ENCODE measurements at places on chromosomes 4 and X.

DNA sequence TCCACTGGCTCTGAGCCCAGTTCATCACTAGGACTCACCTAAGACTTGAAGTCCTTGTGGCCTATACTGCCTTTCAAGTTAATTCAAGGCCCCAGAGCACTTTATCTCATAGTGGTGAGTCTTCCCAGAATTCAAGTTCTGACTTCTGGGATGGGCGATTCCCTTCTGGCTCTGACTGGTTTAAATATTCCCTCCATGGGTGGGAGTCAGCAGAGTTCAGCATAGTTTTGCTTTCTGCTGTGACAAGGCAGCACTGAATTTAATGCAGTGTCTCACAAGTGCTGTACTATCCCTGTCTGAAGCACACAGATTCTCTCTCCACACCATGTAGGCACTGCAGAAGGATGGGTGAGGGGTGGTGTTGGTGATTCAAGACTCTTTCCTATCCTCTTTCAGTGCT lies 46.5 kb downstream of the KLF8 start:
- DNase-seq = no peak

DNA sequence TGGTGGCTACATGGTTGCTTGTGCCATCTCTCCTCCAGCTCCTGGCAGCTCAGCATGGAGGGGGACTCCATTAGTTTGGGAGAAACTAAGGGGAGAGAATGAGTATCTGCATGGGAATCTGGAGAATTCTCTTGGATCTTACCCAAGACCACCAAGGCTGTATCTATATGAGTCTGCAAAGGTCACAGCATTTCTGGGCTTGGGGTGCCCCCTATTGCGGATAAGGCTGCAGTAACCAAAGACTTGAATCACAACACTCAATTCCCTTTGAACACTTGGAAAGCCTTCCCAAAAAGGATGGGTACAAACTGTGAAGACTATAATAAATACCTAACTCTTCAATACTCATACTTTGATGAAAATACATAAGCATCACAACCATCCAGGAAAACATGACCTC lies 623.5 kb upstream of the NR3C2 start:
- no peak for DNase-seq

DNA sequence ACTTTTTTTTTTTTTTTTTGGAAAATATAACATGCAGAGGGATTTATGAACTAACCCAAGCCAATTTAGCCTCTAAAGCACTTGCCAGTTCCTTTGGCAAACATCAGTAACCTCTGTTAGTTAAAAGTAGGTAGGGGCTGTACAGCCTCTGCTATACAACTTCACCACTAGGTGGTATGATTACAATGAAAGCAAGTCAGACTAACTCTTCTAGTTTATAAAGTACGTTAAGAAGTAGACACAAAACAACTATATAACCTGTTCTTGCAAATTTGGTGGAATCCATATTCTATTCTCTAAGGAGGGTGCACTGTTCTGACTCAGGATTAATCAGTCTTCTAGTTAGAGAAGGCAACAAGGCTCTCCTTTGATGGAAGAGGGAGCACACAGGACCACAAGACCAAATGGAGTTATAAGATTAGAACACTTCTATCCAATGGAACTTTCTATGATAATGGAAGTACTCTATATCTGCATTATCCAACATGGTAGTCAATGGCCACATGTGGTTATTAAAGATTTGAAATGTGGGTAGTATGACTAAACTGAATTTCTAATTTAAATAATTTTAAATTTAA lies 12.8 kb downstream of the AIMP1 start:
- peak; percentile 51 for DNase-seq

GRCh38 chr4:110953191-110953590 lies 330.3 kb upstream of the PITX2 start:
- DNase-seq = no peak

DNA sequence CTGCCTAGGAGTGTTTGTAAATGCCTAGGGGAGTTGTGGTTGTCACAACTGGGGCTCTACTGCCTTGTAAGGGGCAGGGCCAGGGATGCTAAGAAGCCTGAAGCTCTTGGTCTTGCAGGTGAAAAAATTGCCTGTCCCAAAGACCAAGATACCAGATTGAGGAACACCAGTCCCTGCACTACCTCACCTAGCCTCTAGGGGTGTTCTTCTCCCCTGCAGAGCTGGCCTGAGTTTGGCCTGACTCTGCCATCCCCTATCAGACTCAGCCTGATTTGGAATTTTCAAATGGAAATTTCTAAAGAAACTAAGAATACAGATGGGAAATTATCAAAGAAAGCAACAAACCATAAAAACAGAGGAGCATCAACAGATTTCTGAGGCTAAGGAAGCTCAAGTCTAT lies 90.4 kb downstream of the ZC4H2 start:
- peak; percentile 10 for DNase-seq

DNA sequence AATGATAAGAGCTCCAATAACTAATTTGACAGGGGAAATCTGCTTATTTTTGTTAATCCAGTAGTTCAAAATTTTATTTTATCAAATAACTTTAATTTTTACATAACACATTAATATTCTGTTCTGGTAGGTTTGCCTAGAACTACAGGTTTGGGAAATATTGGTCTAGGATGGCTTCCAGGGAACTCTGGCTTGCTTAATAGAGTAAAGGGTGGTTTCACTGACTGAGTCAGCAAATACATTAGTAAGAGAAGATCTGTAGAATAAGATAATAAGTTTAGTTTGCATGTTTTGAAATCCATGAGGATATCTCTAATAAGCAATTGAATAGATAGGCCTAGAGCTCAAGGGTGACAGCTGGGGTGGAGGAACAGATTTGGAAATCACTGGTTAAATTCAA lies 500.7 kb downstream of the ZNF674 start:
- DNase-seq = no peak

- no peak for DNase-seq
These were observed 55.7 kb upstream of the MMAA start for GRCh38 chr4:145563293-145563985.

DNA sequence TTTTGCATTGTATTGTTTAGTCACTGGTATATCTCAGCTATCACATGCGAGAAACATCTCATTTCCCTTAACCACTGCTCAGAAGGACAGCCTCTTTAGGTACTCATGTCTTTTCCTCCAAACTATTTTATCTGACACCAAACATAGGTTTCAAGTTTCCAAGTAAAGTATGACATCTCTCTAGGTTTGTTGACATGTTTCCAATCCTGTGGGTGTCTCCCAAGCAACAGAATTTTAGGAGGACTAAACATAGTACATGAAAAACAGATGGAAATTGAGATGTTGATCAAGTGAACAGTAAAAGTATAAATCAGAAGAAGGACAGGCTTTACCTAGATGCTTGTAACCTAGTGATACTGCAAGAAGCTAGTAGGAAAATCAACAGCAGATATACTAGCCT lies 371.4 kb downstream of the DTHD1 start:
- DNase-seq = no peak

GRCh38 chr4:122003335-122003734 lies 51.5 kb upstream of the TRPC3 start:
- peak; percentile 65 for DNase-seq

GRCh38 chr4:87005369-87005689 lies 70.5 kb downstream of the AFF1 start:
- DNase-seq = no peak

GRCh38 chr4:98905839-98906238 lies 23.1 kb downstream of the EIF4E start:
- DNase-seq = no peak

Data from iPS-NIHi11 (cell line).